ENCODE measurements at places on chromosomes 11 and 22.
A peak's percentile ranks its signal among the peaks of the same experiment; 100 is the strongest.

DNA sequence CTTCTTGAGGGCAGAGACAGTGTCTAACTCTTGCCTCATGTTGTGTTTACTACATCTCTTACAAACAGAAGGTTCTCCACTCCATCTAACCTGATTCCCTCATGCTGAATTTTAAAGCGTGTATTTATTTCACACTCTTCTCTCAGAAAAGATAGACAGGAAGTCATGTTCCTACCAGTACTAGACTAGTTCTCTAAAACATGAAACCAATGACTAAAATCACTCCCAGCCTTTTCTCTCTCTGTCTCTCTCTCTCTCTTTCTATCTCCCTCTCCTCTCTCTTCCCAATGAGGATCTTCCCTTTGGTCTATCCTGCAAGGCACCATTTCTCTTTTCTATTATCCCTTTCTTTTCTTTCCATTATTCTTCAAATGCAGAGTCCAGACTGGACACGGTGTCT, 391.9 kb upstream of the CADM1 start:
- no peak for DNase-seq

- no peak for DNase-seq
Observed at GRCh38 chr11:131481303-131481702, 110.9 kb downstream of the NTM start.

- no peak for DNase-seq
Observed at GRCh38 chr22:30104501-30105156, 24.4 kb downstream of the HORMAD2 start.

GRCh38 chr11:86818462-86819192, 18.3 kb downstream of the PRSS23 start:
- peak; percentile 67 for DNase-seq

GRCh38 chr11:60952742-60953170, 780 bp upstream of the SLC15A3 start:
- DNase-seq, result no peak

DNA sequence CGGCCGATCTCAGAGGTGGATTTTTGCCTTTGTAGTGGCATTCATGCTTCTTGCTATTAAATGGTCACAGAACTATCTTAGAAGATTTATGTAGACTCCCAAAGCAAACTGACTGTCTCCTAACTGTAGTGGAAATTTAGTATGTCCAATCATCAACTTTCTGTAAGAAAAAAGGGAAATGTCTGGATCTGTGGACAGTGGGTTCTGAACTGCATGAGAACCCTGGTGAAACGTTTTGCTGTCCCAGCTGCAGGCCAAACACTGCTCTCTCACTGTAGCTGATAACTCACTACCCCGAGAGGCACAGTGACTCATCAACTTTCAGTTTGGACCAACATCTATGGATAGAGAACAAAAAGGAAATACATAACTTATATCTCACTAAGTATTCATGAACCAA, 387.1 kb downstream of the SOX6 start:
- peak; percentile 13 for DNase-seq

DNA sequence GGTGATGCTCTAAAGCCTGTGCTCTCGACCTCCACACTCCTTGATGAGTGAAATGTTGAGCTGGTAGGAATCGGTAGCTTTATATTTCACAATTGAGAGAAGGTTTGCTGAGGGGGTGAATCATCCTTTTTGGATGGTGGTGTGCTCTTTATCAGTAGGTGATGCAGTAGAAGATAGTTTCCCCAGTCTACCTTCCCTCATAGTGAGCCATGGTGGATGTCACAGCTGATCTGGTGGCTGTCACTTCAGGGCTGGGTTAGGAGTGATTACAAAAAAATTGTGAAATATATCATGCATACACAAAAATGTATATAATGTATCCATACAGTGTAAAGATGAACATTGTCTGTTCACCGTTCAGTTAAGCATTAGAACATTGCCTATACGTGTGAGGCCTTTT, 105.3 kb downstream of the GRAMD1B start:
- no peak for DNase-seq

- DNase-seq, result no peak
Observed at GRCh38 chr11:117814204-117814765, 10.3 kb downstream of the FXYD2 start.

GRCh38 chr11:62542750-62543567, 3.6 kb downstream of the AHNAK start:
- DNase-seq, result peak; percentile 67

- no peak for DNase-seq
Observed at GRCh38 chr11:130428316-130429119, at the start of gene ADAMTS8. TSS of gene ADAMTS8 (minus strand) at chr11:130428609. CDS start at chr11:130428286, 323 bp downstream.

GRCh38 chr11:26778000-26778757, 56.3 kb upstream of the SLC5A12 start:
- DNase-seq, result no peak

DNA sequence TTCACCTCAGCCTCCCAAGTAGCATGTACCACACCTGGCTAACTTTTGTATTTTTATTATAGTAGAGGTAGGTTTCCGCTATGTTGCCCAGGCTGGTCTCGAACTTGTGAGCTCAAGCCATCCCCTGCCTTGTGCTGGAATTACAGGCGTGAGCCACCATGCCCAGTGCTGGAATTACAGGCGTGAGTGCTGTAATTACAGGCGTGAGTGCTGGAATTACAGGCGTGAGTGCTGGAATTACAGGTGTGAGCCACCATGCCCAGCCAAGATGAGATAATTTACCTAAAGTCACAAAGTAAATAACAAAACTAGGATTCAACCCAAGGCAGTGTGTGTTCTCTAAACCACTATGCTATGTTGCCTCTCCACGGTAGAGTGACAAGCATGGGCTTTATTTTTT, 3.6 kb upstream of the UBXN1 start:
- DNase-seq, result no peak

DNA sequence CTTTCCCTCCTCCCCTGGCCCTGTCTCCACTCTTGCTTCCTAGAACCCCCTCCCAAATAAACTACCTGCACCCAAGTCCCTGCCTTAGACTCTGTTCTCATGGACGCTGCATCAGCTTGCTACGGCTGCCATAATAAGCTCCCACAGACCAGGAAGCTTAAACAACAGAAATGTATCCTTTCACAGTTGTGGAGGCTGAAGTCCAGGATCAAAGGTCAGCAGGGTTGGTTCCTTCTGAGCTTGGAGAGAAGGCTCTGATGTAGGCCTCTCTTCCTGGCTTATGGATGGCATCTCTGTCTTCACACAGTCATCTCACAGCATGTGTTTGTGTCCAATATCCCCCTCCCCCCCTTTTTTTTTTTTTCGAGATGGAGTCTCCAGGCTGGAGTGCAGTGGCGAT, 23.4 kb downstream of the CBX7 start:
- no peak for DNase-seq

GRCh38 chr11:115054570-115055538, 376.5 kb downstream of the NXPE2 start:
- DNase-seq, result no peak

GRCh38 chr11:110134110-110134509, 40.9 kb downstream of the ZC3H12C start:
- DNase-seq, result no peak

DNA sequence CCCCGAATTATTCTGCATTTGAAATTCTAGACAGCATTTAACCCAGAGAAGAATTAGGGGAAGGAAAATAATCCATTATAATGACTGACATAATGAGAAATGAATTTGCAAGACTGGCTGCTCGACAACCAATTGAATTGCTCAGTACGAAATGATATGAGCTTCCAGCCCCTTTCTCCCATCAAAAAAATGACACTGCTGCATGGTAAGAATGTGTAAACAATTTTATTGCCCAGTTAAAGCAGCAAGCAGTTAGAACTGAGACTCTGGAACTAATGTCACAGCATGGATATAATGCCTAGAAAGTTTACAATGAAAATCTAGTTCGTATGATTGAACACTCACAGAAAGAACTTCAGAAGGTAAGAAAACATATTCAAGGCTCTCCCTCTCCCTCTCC, 24.7 kb upstream of the PCF11 start:
- DNase-seq, result no peak

GRCh38 chr11:83140691-83141455, 16.1 kb upstream of the PCF11 start:
- DNase-seq, result no peak

DNA sequence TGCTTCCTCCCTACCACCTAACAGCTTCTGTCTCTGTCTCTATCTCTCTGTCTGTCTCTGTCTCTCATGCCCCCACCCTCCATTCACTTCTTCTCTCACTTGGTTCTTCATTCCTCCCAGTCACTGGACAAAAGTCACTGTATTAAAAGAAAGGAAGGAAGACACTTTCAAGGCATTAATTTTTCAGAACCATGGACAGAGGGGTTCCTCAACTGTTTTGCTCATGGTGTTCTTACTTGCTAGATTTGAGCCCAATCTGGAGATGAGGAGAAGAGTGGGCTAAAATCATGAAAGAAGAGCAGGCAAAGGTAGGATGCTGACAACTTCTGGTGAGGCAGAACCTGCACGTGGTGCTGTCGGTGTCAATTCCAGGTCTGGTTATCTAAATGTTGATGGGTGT, 116.7 kb upstream of the LARGE1 start:
- DNase-seq, result no peak

GRCh38 chr11:70854901-70855556, 397.3 kb downstream of the SHANK2 start:
- no peak for DNase-seq

DNA sequence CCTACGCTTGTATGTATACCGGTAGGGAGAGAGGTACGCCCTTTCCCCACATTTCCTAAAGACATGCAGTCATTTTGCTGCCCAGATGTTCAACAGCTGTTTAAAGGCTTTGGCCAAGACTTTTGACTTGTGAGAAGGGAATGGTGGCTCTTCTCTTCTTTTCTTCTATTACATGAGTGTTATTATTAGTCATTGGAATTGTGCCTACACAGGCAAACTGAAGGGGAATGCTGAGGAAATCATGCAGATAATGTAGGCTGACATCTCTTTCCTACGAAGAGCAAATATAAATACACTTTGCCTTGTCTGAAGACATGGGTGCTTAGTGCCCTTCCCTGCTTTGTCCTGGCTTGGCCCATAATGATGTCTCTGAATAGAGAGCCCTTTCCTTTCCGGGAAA, 194.3 kb upstream of the NARS2 start:
- no peak for DNase-seq

DNA sequence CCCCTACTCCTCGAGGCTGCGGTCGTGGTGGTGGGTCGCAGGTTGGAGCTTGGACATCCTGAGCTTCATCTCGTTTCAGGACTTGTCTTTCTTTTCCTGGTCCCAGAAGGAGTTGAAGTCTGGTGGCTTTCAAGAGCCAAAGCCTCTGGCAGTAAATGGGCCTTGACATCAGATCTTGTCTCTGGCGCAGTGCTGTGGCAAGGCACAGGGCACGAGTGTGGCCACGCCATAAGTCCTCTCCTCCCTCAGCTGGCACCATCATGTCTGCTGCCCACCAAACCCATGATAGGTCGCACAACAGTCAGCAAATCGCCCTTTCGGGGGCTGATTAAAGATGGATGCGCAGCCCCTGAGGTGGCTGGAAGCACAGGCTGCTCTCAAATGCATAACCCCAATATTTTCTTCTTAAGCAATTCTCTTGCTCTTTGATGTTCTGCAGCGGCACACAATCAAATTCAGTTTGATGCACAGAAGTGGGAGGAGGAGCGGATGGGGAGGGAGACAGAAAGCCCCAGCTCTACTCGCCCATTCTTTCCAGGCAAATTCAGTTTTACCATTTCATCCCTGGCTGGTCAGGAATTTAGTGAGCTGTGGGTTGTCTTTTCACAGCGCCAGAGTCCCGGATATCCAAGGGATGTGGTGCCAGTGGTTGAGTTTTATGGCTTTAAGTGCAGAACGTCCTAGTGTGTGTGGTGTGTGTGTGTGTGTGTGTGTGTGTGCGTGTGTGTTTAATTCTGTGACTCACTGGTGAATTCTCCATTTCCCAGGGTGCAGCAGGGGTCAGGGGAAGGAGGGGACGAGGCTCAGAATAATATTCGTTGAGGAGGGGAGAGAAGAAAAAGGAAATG, 162.0 kb downstream of the DSCAML1 start:
- no peak for DNase-seq

DNA sequence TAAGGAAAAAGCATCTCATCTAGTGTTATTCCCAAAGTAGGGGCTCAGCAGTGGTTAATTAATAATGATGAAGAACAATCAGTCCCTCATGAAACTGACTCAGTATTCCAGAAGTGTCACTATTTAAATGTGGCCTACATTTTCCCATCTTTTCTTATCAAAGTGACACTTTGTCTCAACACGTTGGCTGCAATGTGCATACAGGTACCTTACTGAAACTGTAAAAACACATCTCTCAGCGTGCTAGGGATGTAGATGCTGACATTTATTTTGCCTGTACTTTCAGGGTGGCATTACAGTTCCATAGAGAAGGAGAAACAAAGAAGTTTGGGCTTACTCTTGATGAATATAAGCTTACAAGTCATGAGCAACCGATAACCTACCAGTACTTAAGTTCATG, 58.3 kb upstream of the FAT3 start:
- DNase-seq, result no peak

DNA sequence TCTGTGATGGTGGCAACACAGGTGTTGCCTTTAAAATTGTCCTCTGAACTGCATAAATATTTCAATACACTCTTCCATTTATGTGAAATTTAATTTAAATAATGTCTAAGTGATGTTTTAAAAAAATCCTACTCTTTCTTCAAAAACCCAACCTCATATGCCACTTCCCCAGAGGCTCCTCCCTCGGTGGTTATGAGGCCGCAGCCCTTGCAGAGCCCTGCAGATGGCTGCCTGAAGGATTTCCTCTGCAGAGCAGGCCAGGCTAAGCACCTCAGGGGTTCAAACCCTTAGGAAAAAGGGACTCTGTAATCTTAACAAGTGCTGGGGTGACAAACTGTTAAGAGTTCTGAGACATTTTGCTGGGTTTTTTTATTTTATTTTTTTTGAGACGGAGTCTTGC, 25.2 kb downstream of the MORC2 start:
- DNase-seq, result no peak

- no peak for DNase-seq
Observed at GRCh38 chr22:46113110-46113909, 37.0 kb upstream of the PPARA start.

DNA sequence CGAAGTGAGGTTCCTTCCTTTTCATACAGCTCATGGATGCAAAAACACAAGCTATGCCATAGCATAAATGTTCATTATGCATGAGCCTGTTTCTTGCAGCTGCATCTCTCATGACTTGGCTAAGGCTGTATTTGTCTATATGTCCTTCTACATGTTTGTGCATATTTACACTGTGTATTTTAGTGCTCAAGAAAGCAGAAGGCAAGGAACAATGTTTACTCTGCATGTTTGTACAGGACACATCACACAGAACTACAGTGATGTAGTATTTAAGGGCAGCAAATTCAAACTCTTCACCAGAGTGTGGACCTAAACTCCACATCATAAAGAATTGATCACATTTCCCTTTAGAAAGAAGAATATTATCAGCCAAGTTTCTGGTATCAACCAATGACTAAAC, 170.3 kb downstream of the CADM1 start:
- no peak for DNase-seq

DNA sequence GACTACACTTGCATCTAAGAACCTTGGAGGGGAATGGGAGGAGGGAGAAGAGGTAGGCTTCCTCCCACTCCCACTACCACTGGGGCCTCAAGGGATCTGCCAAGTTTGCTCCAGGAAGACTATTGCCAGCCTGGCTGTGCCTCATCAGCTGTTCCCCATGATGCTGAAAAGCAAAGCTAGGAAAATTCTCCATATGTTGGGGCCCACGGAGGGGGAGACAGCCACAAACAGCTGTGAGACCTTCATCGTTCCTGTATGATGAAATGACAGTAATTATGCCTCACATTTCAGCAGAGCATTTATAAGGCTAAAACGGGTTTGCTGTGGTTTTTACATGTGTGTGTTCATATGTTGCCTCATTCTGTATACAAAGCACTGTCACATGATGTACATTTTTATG, 6.7 kb downstream of the DSCAML1 start:
- no peak for DNase-seq
